ENCODE measurements at places on chromosomes 16 and 17. TPM values are rescaled to one million over a fixed set of nuclear protein-coding genes. Genes with fewer than 3 reads are reported as not detected.

Gene CEP295NL
- total RNA-seq: 1.8 TPM

Gene EPX
- not detected for total RNA-seq

Gene TRAF7
- total RNA-seq: 82.7 TPM

- no peak for DNase-seq
Observed at GRCh38 chr16:73572135-73572828, 524.4 kb upstream of the ZFHX3 start.

DNA sequence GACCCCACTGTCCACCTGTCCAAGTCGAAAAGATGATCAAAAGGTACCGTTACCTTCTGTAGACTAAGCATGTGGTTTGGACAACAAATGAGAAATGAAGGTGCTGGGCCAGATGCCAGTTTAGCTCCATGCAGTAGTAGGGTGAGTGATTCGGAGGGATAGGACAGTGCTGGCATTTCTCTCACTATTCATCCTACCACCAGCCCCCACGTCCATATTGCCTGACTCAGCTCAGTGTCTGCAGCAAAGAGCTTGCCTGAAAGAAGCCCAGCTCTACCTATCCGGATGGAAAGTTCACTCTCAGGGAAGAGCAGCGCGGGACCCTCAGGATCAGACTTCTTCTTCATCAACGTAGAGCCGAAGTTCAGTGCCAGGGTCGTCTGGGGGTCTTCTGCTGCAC is 145.0 kb downstream of the SLC39A11 start:
- DNase-seq: no peak
